CD4-positive, alpha-beta T cell treated with Interleukin-17A for 1 hour (primary cell): ENCODE measurements at places on chromosomes 12 and 14.

GRCh38 chr12:54991161-54991990 lies 6.8 kb upstream of the TESPA1 start:
- peak; percentile 65 for DNase-seq

- no peak for DNase-seq
Measured at GRCh38 chr12:118581371-118581770, 205.0 kb downstream of the SUDS3 start.

DNA sequence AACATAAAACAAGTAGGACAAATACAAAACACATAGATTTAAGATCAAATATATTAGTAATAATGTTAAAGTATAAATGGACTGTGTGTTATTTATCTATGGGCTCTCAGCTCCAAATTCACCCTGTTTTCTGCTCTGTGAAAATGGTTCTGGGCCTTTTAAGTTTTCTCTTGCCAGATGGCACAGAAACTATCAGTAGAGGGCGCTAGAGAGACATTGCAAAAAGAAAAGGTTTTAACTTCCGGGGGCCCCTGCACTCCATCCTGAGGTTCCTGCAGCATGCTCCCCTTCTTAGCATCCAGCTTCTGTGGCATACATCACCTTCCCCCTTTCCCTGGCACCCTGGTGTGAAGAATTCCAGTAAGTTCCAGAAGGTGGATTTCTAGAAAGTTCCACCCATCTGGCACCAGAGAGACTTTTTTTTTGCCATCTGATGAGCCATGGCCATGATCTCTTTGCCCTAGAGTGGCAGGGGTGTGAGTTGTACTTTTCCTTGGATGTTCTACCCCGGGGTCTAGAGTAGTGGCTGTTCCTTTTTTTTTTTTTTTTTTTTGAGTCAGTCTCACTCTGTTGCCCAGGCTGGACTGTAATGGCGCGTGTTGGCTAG lies 29.3 kb downstream of the ZCRB1 start:
- DNase-seq = peak; percentile 18

DNA sequence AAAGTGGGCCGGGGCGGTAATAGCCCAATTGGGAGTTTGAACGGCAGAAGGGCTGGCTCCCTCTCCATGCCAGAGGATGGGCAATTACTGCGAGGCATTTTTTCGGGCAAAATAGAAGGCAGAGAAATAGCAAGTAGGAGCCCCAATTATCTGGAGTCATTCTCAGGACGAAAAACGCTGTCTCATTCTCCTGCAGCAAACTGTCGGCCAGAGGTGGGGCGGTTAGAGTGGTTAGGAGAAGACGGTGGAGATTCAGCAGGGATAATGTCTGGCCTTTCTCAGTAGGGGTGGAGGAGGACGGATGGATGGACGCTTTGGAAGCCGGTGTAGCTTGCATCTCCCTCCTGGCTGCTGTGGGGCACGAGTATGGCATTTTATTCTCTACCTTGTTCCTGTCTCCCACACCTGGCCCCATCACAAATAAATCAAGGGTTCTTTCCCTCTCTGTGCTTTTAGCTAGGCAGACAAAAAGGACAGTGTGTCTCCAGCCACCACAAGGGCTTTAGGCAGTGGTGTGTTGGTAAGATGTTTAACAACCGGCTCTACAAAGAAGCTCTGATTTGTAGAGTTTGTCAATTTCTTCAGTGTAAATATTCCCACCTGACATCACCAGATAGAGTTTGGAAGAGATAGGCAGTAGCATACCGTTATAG lies 140.5 kb upstream of the LHX5 start:
- no peak for DNase-seq

- no peak for DNase-seq
Measured at GRCh38 chr12:62190689-62191490, 69.3 kb upstream of the USP15 start.

- no peak for DNase-seq
Measured at GRCh38 chr12:120832737-120833136, 71.4 kb downstream of the SPPL3 start.

GRCh38 chr14:72528863-72529175 lies 365.1 kb downstream of the DPF3 start:
- DNase-seq = no peak

GRCh38 chr12:128458301-128458974 lies 191.5 kb downstream of the TMEM132C start:
- DNase-seq = no peak

DNA sequence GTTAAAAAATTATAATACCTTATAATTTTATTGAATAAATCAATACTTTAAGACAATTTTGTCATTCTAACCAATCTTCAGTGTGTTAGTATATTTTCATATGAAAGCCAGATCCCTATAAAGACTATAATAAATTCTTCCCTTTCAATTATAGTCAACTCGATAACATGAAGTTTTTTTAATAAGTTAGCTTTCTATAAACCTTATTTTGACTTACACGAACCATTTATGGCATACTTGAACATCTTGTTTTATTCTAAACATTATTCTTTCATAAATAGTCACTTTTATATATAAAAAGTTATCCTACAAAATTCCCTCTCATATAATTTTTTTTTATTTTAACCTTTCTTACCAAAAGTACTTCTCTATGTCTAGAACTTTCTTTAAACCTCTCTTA lies 1002.3 kb downstream of the TMEM121 start:
- no peak for DNase-seq

GRCh38 chr12:87758271-87758670 lies 270.9 kb downstream of the C12orf50 start:
- no peak for DNase-seq

DNA sequence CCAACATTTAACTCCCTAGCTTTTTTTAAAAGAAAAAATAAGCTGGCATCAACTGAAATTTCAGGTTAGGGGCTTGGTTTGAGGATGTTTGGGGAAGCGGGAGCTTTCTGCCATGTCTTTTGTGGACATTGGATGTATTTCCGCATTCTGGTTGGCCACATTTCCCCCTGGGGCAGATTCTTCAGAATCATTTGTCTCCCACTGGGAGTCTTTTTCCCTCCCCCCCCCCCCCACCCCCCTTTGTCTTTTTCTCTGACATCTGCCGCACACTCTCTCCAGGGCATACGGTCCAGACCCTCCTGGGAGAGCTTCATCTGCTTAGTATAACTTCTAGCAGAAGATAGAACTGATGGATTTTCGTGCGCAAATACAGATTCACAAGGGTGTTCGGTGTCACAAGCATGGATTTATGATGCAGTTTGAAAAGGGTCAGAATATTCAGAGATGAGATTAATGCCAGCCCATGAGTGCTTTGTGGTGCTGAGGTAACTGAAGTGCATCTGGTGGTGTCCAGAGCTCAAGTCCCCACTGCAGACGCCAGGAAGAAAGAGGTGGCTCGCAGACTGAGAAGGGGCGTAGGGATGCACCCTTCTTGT lies 40.2 kb downstream of the ETV6 start:
- no peak for DNase-seq
